ENCODE measurements at places on chromosomes 6 and 20.

GRCh38 chr6:128821116-128821515, 61.8 kb upstream of the LAMA2 start:
- DNase-seq: no peak

- no peak for DNase-seq
These were observed 8.4 kb downstream of the CYP21A2 start for GRCh38 chr6:32046450-32047083.

GRCh38 chr20:22526512-22527012, 57.8 kb downstream of the FOXA2 start:
- DNase-seq: no peak

- no peak for DNase-seq
These were observed 169.3 kb downstream of the SLC16A10 start for GRCh38 chr6:111256646-111257045.

DNA sequence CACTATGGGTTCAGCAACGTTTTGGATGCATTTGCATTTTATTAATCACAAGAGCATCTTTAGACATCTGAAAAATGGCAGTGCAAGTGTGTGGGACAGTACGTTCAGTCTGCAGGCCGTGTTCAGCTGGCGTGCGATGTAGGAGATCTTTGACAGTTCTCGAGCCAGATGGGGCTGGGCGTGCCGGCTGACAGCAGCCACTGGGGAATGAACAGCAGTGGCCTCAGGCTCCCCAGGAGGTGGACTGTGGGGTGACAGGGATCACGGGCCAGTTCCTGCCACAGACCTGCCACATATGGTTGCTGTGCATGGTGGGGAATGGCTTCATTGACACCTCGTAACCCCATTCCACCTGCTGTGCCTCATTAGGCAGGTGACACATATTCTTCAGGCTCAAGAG, 16.4 kb upstream of the MLN start:
- DNase-seq: no peak

- DNase-seq: no peak
These were observed 24.4 kb upstream of the C6orf62 start for GRCh38 chr6:24743265-24743943.

DNA sequence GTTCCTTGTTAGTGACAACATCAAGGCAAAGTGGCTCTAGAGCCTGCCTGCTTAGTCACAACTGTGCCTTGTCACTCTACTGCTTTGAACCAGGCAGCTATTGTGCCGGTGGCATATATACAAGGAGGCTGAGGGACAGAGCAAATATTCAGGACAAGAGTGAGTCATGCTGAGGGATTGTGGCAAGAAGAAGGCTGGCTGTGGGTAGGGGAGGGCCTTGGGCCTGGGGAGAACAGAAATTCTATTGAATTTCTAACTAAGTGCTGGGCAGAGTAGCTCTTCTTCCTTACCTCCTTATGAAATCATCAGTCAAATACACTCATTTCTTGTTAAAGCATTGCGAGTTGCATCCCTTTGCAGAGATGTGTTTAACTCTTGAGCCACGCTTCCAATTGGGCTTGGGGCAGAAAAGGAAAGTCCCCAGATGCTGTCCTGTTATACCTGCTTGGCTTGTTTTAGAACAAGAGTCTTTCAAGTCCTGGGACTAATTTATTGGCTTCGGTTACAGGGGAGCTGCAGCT, 59.7 kb downstream of the PFDN4 start:
- no peak for DNase-seq

DNA sequence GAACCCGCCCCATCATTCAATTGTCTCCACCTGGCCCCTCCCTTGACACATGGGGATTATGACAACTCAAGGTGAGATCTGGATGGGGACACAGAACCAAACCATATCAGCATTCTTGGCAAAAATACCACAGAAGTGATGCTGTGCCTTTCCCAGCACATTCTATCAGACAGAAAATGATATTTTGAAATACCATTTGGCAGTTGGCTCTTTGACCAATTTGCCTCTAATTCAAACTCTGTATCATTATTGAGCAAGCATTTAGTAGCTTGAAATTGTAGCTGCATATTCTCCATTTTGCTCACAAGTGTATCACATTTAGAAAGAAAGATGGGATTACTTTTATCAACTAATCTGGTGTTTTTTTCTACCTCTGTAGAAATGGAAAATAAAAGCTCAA, 64.0 kb downstream of the PLCB1 start:
- DNase-seq: no peak

GRCh38 chr20:32585011-32585585, at the start of gene NOL4L:
TSS of gene NOL4L (minus strand) at chr20:32585333. CDS start at chr20:32584890, 443 bp downstream.
- no peak for DNase-seq

- DNase-seq: no peak
These were observed 54.4 kb downstream of the GNAS start for GRCh38 chr20:58906894-58907293.

DNA sequence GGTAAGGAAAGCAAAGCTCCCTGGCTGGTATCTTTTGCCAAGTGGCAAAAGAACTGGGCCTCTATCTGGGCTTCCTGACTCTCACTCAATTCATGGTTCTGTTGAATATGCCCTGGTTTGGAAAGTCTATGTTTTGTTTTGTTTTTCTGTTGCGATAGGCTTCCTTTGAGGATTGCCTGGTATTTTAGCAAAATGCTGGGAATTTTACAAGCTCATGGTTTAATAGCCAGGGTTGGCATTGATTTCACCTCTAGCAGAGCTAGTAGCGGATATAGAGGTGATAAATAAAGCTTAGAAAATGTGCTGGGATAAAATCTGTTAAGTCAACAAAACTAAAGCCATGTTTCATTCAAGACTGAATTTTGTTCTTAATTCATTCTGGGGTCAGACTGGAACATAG, 109.9 kb downstream of the RNF144B start:
- DNase-seq: no peak

- DNase-seq: no peak
These were observed 355.9 kb downstream of the FARS2 start for GRCh38 chr6:5617179-5617578.

GRCh38 chr6:167850782-167851181, 24.1 kb downstream of the AFDN start:
- DNase-seq: no peak

GRCh38 chr6:71033171-71033570, 76.3 kb upstream of the B3GAT2 start:
- DNase-seq: no peak

- no peak for DNase-seq
These were observed 150.4 kb downstream of the C6orf58 start for GRCh38 chr6:127727260-127727953.

GRCh38 chr6:41073968-41074691, 1.4 kb downstream of the NFYA start:
- DNase-seq: no peak

DNA sequence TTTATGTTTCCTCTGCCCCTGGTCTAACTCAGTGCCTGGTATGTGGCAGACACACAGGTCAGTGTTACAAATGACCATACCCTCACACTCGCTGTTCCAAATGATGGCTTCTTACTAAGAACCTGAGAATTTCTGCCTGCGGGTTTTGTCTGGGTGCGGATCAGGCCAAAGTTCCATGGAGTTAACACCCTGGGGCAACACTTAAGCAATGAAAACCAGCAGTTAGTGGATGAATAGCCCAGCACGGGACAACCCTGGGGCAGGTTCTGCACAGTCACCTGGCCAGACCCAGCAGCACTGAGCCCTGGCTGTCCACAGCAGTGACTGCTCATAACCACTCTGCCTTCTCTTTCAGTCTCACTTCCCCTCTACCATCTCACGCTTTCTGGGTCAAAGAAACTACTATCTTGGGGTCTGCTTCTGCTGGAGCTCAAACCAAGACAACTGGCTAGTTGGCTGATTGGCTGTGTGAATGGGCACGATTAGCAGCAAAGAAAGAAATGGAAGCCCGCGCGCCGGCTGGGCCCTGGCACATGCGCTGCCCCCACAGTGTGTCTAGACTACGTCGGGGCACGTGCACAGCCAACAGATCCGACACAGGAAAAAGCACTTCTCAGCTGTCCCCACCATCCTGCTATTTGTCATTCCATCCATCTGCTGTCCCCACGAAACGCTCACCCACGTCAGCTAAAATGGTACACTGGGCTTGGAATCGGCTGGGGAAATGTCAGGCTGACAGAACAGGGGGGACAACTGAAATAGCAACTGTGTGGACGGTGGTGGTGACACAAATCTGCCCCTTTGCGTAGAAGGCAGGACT, 36.6 kb downstream of the MGME1 start:
- DNase-seq: no peak

GRCh38 chr6:19219931-19220330, 617.2 kb upstream of the ID4 start:
- DNase-seq: no peak

DNA sequence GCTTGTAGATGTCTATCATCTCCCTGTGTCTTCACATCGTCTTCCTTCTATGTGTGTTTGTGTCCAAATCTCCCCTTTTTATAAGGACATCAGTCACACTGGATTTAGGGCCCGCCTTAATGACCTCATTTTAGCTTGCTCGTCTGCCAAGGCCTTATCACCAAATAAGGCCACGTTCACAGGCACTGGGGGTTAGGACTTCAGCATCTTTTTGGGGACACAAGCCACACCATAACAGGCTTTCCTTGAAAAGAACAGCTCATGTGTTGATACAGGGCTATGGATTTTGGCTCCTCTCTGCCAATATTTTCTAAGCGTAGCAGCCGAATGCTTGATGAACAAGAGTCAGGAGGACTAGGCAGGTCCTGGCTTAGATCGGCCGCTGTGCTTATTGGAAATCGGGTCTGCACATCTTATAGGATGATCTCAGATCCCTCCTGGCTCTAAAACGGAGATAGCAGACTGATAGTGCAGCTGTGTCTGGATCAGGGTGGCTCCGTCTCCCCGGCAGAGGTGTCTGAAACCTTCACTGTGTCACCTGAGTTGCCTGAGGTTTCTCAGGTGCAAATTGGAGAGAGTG, 16.2 kb upstream of the TMEM181 start:
- DNase-seq: no peak

GRCh38 chr6:141413196-141413595, 719.5 kb upstream of the GJE1 start:
- DNase-seq: no peak

GRCh38 chr6:16414205-16414604, 175.8 kb downstream of the GMPR start:
- DNase-seq: no peak

DNA sequence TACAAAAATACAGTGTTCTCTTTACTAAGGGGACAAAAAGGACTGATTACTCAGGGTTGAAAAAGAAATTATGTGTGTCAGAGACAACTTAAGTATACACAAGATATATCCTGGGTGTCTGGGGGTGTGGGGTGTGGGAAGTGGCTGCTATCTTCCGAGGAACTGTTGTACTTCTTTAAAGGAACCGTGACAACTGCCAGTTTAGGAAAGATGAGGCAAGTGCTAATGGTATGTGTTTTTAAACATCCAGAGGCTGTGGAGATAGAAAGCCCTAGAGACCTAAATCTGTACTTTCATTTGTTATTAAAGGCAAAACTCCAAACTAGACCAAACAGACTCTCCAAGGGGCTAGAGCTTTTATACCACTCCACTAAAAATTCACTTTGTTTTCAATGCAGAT, 95.6 kb downstream of the SNAP25 start:
- no peak for DNase-seq

- DNase-seq: no peak
These were observed 54.9 kb upstream of the TULP4 start for GRCh38 chr6:158257425-158257759.

DNA sequence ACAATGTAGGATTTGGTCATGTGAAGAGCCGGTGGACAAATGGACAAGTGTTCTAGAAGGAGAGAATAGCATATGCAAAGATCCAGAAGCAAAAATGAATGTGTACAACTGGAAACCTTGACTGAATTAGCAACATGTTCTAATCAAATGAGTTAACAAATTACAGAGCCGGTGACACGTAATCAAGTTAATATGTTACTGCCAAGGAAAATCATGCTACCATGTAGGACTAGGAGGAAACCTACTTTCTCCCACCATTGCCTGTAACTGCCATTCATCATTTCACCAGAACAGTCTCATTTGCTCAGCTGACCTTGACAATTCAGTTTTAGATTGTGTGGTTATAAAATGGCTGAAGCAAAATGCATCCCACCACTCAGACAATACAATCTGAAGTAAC, 179.4 kb downstream of the KIF16B start:
- DNase-seq: no peak

DNA sequence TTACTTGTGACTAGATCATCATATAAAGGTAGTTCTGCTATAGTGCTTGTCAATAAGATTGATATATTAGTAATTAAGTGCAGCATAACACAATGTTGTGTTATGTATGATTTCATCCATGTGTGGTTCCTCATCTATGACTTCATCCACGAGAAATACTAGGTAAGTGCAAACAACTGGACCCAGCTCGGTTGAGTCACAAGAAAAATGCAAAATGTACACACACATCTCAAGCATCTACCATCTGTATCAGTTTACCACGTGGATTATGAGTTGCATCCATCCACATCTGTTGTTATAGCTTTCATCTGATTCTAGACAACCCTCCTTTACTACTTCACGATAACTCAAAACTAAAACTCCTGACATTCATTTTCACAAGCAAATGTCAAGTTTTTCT, 517.0 kb upstream of the CITED2 start:
- DNase-seq: no peak
